ENCODE measurements at places on chromosomes 3 and 15.

GRCh38 chr15:101213147-101213546, 38.7 kb downstream of the CHSY1 start:
- DNase-seq: no peak

DNA sequence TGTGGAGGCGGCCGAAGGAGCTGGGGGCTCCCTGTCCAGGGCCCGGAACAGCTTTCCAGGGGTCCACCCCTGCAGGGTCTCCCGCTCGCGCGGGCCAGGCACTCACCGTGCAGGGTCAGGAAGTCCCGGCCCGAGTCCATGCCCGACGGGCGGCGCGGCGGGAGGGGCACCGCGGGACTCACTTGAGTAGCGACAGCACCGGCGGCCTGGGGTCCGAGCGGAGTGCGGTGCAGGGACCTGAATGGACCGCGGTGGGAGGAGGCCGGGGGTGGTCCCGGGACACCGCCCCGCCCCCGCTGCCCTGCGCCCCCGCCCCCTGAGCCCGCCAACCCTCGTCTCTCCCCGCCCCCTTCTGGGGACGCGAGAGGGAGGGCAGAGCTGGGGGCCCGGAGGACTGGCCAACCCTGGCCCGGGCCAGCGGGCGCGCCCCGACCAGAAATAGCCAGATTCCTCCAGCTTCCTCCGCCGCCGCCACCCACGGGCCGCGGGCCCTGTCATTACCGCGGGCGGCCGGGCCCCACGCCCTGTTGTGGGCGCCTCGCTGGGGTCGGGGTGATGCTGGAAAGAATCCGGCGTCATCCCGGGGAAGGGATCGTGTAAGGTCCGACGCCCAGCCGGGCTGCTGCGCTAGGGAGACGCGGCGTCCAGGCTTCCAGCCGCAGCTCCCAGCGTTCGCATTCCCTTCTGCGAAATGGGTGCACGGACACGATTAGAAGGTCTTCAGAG, at the start of gene PLCD1:
TSS of gene PLCD1 (minus strand) at position 243 of the 726 bp plus-strand sequence. CDS start at position 140, 103 bp downstream.
- DNase-seq: peak; percentile 95

DNA sequence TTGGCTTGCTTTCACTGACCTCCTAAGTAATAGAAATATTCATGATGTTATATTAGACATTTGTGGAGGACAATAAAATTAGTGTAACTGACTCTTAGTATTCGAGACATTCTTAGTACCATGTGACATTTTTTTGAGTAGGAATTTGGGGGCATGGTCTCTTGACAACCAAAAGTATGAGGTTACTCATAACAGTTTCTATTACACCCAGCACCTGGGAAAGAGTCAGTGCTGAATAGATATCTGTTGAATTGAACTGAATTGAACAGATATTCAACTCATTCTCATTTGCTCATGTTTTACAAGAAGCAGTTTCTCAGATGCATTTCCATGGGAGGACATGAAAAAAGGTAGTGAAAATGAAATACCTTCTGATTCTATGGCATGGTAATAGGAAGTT, 84.4 kb downstream of the CMSS1 start:
- no peak for DNase-seq

DNA sequence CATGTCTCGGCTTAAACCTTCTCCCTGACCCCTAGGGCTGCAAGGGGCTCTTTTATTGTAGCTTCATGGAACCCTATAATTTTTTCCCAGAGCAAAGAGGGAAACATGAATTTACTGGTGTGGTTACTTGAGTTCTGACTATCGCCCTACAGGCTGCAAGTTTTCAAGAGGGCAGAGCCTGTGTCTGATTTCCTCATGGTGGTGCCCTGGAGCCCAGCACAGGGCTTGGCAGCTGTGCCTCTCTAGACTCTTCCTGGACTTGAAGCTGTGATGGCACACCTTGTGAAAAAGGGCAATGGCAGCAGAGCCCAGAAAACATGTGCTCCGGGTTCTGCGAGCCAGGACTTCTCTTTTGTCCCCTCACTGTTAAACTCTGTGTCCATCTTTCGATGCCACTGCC, 34.2 kb upstream of the TF start:
- no peak for DNase-seq

GRCh38 chr3:78116874-78117273, 1077.0 kb downstream of the ROBO2 start:
- no peak for DNase-seq

DNA sequence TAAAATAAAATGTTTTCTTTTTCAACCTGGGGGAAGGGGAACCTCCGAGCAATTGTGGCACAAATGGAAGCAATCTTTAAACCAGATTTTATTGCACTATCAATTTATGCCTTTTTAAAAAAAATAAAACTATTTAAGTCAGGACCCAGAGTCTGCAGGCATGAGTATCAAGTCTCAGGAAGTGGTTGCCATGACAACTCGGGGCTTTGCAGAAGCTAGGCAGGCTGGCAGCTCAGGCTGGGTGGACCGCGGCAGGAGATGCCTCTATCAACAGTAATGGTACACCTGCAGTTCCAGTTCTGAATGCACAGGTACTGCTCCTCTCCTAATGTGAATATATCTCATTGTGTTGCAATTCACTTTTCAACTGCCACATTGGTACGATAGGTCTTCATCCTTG, 447.7 kb downstream of the GABRG3 start:
- peak; percentile 52 for DNase-seq

DNA sequence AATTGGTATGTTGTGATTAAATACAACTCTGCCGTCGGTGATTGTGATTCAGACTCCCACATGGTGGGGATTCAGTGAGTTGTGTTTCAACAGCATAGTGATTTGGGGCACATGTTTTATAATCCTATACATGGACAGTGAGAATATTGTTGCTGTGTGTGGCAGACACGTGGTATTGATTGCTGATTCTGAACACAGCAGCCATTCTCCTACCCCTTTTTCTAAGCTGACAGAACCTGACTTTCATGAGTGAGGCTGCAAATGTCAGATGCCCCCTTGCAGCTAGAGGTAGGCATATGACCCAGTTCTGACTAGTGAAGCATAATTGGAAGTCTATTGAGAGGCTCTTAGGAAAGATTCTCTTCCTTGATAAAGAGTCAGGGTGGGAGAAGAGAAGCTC, 155.0 kb upstream of the STRIT1 start:
- no peak for DNase-seq

DNA sequence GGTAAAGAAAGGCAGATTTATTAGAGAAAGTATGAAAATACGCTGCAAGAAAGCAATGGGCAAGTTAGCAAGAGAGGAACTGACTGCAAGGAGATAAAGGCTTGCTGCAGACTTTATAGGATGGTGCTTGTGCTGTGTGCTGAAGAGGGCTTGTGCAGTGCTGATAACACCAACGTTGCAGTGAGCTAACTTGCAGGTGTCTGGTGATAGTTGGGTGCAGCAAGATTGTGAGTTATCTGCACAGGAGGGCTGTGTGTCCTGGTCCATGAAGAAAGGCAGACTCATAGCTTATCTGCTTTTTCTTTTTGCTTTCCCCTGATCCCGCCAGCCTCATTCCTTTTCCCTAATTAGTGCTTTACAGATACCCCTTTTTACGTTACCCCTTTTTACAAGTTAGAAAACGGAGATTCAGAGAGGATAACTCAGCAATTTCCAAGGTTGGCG, 58.0 kb upstream of the ZNF148 start:
- DNase-seq: no peak

GRCh38 chr15:77516786-77517185, 96.1 kb downstream of the HMG20A start:
- DNase-seq: no peak
